NB4 (cell line): ENCODE measurements at places on chromosomes 13 and 19.

GRCh38 chr19:6761053-6761676 lies 6.1 kb downstream of the SH2D3A start:
- peak; percentile 37 for DNase-seq

GRCh38 chr13:83879431-83880171 lies 2.7 kb downstream of the SLITRK1 start:
- no peak for DNase-seq

GRCh38 chr13:105509981-105510762 lies 1025.3 kb downstream of the EFNB2 start:
- no peak for DNase-seq

DNA sequence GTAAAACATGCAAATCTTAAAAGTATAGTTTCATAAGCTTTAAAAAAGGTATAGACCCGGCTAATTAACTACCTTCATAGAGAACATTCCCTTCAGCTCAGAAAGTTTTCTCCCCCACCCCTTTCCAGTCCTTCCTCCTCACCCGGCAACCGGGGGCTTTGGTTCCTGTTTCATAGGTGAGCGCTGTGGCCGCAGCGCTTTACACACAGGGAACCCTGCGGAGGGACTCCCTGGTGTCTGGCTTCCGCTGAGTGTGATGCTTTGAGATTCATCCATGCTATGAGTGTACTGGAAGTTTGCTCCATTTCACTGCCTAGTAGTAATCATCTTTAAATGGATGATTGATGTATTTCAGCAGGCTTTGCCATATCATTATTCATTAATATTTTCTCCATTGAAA lies 26.0 kb upstream of the PABPC3 start:
- DNase-seq: no peak

DNA sequence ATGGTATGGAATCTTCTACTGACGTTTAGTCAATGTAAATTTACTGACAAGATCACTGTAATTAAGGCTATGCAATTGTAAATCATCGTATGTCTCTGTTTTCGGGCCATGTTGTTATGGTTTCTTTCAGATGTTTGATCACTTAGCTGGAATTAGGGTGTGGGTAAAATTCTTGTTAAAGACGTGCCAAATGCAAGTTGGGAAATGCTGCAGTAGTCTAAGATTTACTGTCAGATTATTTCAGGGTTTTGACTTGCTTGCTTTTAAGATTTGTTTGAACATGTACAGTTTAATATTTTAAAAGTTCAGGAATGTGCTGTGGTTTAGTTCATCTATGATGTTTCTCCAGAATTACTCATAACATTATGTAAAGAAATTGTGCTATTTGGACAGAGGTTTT lies 10.8 kb downstream of the NDFIP2 start:
- DNase-seq: no peak

GRCh38 chr19:15300533-15301197 lies 31.7 kb downstream of the BRD4 start:
- DNase-seq: peak; percentile 44

DNA sequence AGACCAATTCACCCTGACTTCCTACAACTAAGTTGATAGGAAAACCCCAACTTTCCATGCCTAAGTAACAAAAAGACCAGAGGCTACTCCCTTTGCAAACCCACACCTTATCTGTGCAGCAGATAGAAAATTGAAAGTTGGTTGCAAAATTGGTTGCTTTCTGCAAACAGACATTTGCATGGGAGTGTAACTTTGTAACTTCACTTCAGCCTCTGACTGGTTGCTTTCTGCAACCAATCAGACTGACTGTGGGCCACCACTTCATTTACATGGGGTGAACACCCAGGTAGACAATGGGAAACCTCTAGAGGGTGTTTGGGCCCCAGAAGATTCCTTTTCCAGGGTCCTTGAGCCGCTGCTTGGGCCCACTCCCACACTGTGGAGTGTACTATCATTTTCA lies 9.8 kb downstream of the TEX30 start:
- peak; percentile 16 for DNase-seq

DNA sequence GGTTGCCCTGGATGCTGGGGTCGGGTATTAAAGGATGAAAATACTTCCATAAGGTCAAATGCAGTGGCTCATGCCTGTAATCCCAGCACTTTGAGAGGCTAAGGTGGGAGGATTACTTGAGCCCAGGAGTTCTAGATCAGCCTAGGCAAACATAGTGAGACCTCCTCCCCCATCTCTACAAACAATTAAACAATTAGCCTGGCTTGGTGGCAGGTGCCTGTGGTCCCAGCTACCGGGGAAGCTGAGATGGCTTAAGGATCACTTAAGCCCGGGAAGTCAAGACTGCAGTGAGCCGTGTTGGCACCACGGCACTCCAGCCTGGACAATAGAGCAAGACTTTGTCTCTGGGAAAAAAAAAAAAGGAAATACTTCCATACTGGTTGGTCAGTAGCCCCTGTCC lies 1.5 kb downstream of the KLK11 start:
- DNase-seq: no peak

DNA sequence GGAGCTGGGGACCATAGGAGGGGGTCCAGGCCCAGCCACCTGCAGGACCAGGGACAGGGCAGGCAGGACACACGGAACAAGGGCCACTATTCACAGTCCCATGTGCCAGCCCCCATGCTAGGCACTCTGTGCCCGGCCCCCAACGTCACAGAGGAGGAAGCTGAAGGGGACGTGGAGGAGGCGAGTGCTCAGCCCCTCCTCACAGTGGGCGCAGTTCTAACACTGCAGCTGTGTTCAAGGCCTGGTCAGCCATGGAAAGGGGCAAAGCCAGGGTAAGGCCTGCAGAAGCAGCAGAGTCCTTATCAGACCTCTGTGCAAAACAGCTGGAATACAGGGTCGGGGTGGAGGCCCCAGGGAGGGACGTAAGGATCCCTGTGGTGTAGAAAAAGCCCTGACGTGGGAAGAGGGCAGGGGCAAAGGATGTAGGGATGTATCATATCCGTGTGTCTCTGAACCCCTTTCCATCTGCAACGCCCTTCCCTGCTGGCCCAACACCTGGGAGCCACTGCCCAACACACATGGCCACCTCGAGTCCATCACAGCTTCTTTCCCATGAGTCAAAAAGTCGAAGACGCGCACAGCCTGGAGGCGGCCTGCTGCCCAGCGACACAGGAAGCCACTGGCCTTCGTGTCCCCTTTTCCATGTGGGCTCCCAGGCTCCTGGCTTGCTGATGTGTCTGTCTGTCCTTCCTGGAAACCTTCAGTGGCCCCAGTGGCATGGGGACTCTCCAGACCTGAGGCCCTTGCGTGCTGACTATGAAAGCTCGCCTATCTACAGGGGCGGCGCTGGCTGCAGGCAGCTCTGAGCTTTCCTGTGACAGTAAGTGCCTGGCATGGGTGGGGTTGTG lies 28.0 kb downstream of the SH3GL1 start:
- DNase-seq: no peak

DNA sequence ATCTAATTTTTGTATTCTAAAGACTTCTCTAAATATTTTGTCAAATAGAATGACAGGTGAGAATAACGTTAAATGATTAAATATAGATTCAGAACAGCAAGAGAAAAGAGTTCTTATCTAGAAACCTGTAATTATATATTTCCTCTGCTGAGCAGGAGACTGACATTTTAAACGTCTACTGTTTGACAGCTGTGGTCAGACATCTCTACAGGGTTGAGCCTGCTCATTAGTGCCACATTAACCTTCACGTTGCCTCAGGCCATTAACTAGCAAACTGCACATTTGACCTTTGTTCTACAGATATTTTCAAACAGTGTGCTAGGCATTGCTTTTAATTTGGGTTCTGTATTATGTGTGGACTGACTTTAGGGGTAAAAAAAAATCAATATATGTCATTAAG lies 347.5 kb downstream of the GPC5 start:
- DNase-seq: no peak

DNA sequence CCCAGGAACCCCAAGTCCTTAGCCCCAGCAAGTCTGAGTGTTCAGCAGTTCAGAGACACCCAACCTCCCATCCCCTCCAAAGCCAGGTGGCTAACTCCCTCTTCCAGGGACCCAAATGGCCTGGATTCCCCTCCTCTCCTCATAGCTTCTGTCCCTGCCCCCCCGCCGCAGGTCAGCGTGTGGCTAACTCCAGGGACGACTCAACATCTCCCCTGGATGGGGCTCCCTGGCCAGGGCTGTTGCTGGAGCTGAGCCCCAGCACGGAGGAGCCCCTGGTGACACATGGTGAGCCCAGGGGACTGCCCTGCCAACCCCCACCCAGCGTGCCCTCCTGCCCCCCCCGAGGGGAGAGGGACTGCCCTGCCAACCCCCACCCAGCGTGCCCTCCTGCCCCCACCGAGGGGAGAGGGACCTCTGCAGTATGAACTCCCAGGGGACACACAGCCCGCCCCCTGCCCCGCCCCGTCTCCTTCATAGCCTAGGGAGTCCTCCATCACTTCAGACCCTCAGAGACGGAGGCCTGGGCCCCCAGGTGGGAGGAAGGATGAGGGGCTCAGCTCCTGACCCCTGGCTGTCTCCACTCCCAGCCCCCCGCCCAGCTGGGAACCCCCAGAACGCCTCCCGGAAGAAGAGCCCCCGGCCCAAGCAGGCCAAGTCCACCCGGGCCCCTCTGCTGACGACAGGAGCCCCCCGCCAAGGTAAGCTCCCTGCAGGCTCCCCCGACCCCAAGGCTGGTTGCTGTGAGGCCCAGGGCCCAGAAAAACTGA lies 1.7 kb downstream of the SSC5D start:
- no peak for DNase-seq

- no peak for DNase-seq
Observed at GRCh38 chr13:97346097-97346496, 87.9 kb upstream of the RAP2A start.

- no peak for DNase-seq
Observed at GRCh38 chr13:90321281-90321931, 1026.1 kb upstream of the MIR17HG start.

DNA sequence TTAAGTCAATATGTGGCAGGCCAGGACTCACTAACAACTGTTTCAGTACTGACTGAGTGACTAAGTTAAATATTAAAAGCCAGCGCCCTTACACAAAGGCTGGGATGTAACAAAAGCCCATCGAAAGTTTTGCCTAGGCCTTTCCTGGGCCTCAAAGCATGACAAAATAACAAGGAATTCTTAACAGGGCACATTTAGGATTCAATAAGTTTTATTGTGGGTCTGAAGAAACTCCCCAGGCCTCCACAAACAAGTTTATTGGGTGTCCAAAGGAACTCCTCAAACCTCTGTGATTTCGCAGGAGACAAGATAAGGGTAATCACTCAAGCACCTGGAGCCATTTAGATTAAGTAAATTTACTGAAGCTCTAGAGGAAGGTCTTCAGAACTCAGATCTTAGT lies 130.7 kb upstream of the SGCG start:
- no peak for DNase-seq

DNA sequence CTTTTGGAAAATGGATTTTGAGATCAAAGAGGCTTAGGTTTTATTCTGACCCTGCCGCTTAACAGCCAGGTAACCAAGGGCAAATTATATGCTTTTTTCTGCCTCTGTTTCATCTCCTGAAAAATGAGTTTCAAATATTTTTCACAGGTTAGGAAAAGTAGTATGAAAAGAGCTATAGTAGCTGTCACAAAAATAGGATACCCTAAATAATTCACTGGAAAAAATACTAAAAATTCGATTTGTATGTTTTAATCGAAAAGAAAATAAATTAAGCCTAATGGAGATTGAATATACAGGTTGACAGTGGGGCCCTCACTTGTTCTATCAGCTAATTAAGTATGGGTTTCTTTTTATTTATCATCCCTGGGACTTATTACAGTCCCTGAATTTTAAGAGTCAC lies 58.3 kb downstream of the RNF6 start:
- DNase-seq: no peak
